Nephron progenitor cell (in vitro differentiated cells): ENCODE measurements at places on chromosomes 5 and 9.

- H3K4me1 ChIP-seq: no peaks in the 10 kb centered on the region
- no peaks in the 10 kb centered on the region for H3K27me3 ChIP-seq
Observed at GRCh38 chr5:12870872-12871539, 966.8 kb upstream of the CTNND2 start.

GRCh38 chr5:132460846-132461568, 29.6 kb downstream of the IRF1 start:
- H3K4me1 ChIP-seq: peaks cover 44% of the 10 kb centered on the region
- H3K4me3 ChIP-seq: no peak overlapping the region
- DNase-seq: no peak

- peaks cover 45% of the 10 kb centered on the region for H3K27me3 ChIP-seq
- peak overlapping the region; percentile 90 for H3K4me3 ChIP-seq
- no peaks in the 10 kb centered on the region for H3K36me3 ChIP-seq
- peaks cover 60% of the 10 kb centered on the region for H3K4me1 ChIP-seq
- peak; percentile 83 for DNase-seq
- H3K27ac ChIP-seq: no peak overlapping the region
Observed at GRCh38 chr5:154189819-154190594, 526 bp upstream of the GALNT10 start.

- peaks cover 63% of the 10 kb centered on the region for H3K4me1 ChIP-seq
- no peak overlapping the region for H3K4me3 ChIP-seq
- DNase-seq: no peak
- H3K27ac ChIP-seq: no peak overlapping the region
- peaks cover 49% of the 10 kb centered on the region for H3K36me3 ChIP-seq
Observed at GRCh38 chr5:157511651-157512644, 51.9 kb downstream of the NIPAL4 start.

DNA sequence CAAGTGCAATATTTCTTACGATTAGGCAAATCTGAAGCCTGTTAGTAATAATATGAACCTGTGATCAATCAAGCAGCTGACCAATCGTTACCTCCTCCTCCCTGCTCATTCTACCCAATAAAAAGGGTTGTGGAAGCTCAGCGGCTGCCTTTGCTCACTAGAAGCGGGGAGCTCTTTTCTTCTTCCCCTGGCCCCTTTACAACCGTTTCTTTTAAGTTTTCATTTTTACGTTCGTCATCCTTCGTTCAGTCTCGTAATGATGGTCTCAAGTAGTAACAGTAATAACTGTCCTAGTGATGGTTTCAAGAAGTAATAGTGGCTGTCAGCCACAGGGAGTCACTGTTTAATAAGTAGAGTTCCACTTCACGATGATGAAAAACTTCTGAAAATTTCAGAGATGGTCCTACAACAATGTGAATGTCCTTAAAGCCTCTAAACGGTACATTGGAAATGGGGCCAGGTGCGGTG, 6.2 kb downstream of the UGT3A2 start:
- H3K27me3 ChIP-seq: peaks cover 9% of the 10 kb centered on the region
- H3K4me1 ChIP-seq: peaks cover 4% of the 10 kb centered on the region
- H3K36me3 ChIP-seq: no peaks in the 10 kb centered on the region
- no peak for DNase-seq

GRCh38 chr5:43017428-43017815, 22.7 kb downstream of the ANXA2R start:
- H3K27me3 ChIP-seq: peaks cover 97% of the 10 kb centered on the region
- no peak for DNase-seq
- H3K27ac ChIP-seq: no peak overlapping the region
- peaks cover 38% of the 10 kb centered on the region for H3K4me1 ChIP-seq

- peak overlapping the region; percentile 68 for H3K27ac ChIP-seq
- peaks cover 48% of the 10 kb centered on the region for H3K27me3 ChIP-seq
- peaks cover 27% of the 10 kb centered on the region for H3K4me1 ChIP-seq
- peak overlapping the region; percentile 79 for H3K4me3 ChIP-seq
- peak; percentile 90 for DNase-seq
Observed at GRCh38 chr9:127742435-127743088, 7.5 kb upstream of the TOR2A start.

- H3K4me1 ChIP-seq: peaks cover 29% of the 10 kb centered on the region
- no peak overlapping the region for H3K4me3 ChIP-seq
- no peak overlapping the region for H3K27ac ChIP-seq
- no peak for DNase-seq
- no peaks in the 10 kb centered on the region for H3K36me3 ChIP-seq
Observed at GRCh38 chr5:34652914-34653313, 3.2 kb upstream of the RAI14 start.

DNA sequence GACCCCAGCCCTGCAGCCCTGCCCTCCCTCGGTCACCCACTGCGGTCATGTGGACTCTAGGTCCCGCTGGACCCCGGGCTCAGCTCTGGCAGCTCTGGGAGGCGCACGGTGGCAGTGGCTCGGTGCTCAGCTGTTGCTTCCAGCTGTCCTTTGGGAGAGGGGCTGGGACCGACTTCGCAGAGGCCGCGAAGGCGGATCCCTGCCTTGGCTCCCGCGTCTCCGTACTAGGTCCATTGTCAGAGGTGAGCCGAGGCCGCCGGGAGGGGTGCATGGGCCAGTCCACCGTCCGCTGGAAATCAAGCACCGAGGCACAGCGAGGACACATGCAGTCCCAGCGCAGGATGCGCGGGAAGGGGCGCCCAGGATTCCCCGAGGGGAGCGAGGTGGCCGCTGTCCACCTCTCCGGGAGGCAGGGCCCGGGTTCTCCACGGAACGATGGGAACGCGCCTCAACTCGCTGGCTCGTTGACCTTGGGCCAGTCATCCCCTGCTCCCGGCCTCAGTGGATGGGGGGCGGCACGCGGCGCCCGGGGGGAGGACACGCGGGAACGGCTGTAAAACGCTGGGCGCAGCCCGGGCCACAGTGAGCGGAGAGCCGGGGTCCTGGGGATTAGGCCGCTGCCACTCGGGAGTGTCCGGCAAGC, 732 bp downstream of the GBGT1 start:
- peak overlapping the region; percentile 64 for H3K4me3 ChIP-seq
- H3K4me1 ChIP-seq: peaks cover 29% of the 10 kb centered on the region
- H3K27me3 ChIP-seq: peaks cover 20% of the 10 kb centered on the region
- peaks cover 11% of the 10 kb centered on the region for H3K36me3 ChIP-seq
- no peak for DNase-seq

- H3K27ac ChIP-seq: no peak overlapping the region
- DNase-seq: no peak
- H3K27me3 ChIP-seq: peaks cover 20% of the 10 kb centered on the region
- no peak overlapping the region for H3K4me3 ChIP-seq
Observed at GRCh38 chr9:70427161-70427945, 12.9 kb upstream of the KLF9 start.

- no peak overlapping the region for H3K27ac ChIP-seq
- H3K36me3 ChIP-seq: no peaks in the 10 kb centered on the region
- peak; percentile 47 for DNase-seq
- peaks cover 53% of the 10 kb centered on the region for H3K4me1 ChIP-seq
- H3K4me3 ChIP-seq: peak overlapping the region; percentile 23
Observed at GRCh38 chr5:531101-531748, 7.0 kb upstream of the SLC9A3 start.

GRCh38 chr9:78806492-78807160, 509.7 kb downstream of the PSAT1 start:
- H3K27me3 ChIP-seq: peaks cover 3% of the 10 kb centered on the region
- H3K4me3 ChIP-seq: peak overlapping the region; percentile 8
- peaks cover 5% of the 10 kb centered on the region for H3K36me3 ChIP-seq
- peaks cover 37% of the 10 kb centered on the region for H3K4me1 ChIP-seq
- DNase-seq: peak; percentile 29
- H3K27ac ChIP-seq: peak overlapping the region; percentile 84

GRCh38 chr9:99335280-99335679, 113.2 kb downstream of the SEC61B start:
- H3K36me3 ChIP-seq: no peaks in the 10 kb centered on the region
- H3K27ac ChIP-seq: no peak overlapping the region
- no peaks in the 10 kb centered on the region for H3K4me1 ChIP-seq
- no peak for DNase-seq

GRCh38 chr5:161697001-161697400, 11.5 kb downstream of the GABRA6 start:
- no peak for DNase-seq
- H3K27me3 ChIP-seq: no peaks in the 10 kb centered on the region
- no peaks in the 10 kb centered on the region for H3K36me3 ChIP-seq
- no peaks in the 10 kb centered on the region for H3K4me1 ChIP-seq
- H3K27ac ChIP-seq: no peak overlapping the region
- H3K4me3 ChIP-seq: no peak overlapping the region

DNA sequence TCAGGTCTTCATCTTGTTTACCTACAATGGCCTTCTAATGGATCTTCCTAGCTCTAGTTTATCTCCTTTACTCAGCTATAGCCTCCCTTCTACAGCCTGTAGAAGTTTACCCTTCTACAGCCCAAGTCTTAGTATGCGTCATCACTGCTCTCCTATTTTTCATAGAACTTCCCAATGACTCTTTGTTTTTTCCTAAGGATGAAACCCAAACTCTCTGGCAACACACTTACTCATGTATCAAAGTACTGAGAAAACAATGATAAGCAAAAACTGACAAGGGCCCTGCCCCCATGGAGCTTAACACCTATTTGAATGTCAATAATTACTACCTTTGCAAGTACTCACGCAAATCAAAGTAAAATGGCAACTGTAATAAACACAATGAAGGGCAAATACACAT, 33.7 kb downstream of the LEAP2 start:
- H3K36me3 ChIP-seq: peaks cover 73% of the 10 kb centered on the region
- H3K27ac ChIP-seq: no peak overlapping the region
- no peak for DNase-seq

- peak overlapping the region; percentile 87 for H3K27ac ChIP-seq
- H3K27me3 ChIP-seq: no peaks in the 10 kb centered on the region
- H3K4me3 ChIP-seq: no peak overlapping the region
- DNase-seq: no peak
- H3K36me3 ChIP-seq: peaks cover 5% of the 10 kb centered on the region
Observed at GRCh38 chr5:35393901-35394300, 163.6 kb upstream of the PRLR start.

GRCh38 chr9:126734877-126735276, 70.0 kb upstream of the ZBTB43 start:
- no peaks in the 10 kb centered on the region for H3K36me3 ChIP-seq
- peaks cover 48% of the 10 kb centered on the region for H3K27me3 ChIP-seq
- no peak overlapping the region for H3K27ac ChIP-seq
- no peak overlapping the region for H3K4me3 ChIP-seq
- no peaks in the 10 kb centered on the region for H3K4me1 ChIP-seq
- no peak for DNase-seq

- H3K36me3 ChIP-seq: peaks cover 25% of the 10 kb centered on the region
- H3K4me3 ChIP-seq: no peak overlapping the region
- H3K4me1 ChIP-seq: peaks cover 11% of the 10 kb centered on the region
- DNase-seq: no peak
- no peaks in the 10 kb centered on the region for H3K27me3 ChIP-seq
Observed at GRCh38 chr5:177967221-177967887, 28.7 kb downstream of the PROP1 start.

DNA sequence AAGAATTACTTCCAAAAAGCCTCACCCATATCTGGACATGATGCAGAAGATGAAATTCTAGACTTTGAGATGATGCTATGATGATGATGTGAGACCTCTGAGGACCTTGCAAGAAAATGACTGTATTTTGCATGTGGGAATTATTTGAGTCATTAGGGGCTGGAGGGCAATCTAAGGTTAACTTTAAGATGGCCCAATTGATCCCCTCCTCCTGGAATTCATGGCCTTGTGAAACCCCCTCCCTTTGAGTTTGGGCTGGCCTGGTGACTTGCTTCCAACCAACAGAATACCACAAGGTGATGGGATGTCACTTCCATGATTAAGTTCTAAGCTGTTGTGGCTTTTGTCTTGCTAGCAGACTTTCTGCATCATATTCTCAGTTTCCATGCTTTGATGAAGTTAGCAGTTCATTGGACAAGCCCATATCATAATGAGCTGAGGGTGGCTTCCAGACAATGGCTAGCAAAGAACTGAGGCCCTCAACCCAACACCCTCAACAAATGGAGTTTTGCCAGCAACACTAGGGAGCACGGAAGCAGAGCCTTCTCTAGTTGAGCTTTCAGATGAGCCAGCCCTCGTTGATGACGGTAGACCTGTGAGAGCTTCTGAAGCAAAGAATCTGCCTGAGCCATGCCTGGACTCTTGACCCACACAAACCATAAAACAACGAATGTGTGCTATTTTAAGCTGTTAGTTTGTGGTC, 7.4 kb upstream of the AMACR start:
- H3K4me1 ChIP-seq: peaks cover 4% of the 10 kb centered on the region
- DNase-seq: no peak
- H3K36me3 ChIP-seq: peaks cover 52% of the 10 kb centered on the region
- no peak overlapping the region for H3K4me3 ChIP-seq
- peaks cover 3% of the 10 kb centered on the region for H3K27me3 ChIP-seq

GRCh38 chr5:20033881-20034280, 45.9 kb upstream of the CDH18 start:
- no peak for DNase-seq
- H3K36me3 ChIP-seq: no peaks in the 10 kb centered on the region
- no peaks in the 10 kb centered on the region for H3K4me1 ChIP-seq
- H3K27ac ChIP-seq: no peak overlapping the region
- no peak overlapping the region for H3K4me3 ChIP-seq
- H3K27me3 ChIP-seq: peaks cover 5% of the 10 kb centered on the region

- H3K4me3 ChIP-seq: no peak overlapping the region
- peaks cover 15% of the 10 kb centered on the region for H3K4me1 ChIP-seq
- peaks cover 3% of the 10 kb centered on the region for H3K27me3 ChIP-seq
- no peak for DNase-seq
- no peak overlapping the region for H3K27ac ChIP-seq
Observed at GRCh38 chr9:116792271-116792670, 105.2 kb downstream of the TRIM32 start.

DNA sequence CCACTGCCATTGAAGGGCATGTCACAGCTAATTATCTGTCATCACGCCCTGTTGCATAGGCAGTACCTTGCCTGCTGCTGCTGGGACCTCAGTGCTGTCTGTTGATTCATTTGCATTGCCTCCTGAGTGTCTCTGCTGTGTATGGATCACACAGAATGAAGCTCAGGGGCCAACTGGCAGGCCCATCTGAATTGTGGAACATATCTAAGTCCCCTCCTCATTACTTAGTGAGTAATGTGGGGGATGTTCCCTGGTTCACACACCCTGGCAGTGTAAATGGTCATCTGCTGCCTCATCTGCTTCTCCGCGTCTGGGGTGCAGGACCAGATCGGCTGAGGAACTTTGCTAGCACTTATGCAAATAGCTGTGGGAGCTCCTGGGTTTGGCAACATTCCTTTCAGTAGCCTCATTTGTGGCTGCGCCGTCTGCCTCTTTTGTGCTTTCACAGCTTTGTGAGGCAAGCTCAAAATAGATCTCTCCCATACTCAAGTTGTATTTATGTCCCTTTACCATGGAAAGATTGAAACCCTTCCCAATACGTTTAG, 25.4 kb downstream of the TYRP1 start:
- H3K36me3 ChIP-seq: no peaks in the 10 kb centered on the region
- DNase-seq: peak; percentile 29
- peaks cover 4% of the 10 kb centered on the region for H3K27me3 ChIP-seq

DNA sequence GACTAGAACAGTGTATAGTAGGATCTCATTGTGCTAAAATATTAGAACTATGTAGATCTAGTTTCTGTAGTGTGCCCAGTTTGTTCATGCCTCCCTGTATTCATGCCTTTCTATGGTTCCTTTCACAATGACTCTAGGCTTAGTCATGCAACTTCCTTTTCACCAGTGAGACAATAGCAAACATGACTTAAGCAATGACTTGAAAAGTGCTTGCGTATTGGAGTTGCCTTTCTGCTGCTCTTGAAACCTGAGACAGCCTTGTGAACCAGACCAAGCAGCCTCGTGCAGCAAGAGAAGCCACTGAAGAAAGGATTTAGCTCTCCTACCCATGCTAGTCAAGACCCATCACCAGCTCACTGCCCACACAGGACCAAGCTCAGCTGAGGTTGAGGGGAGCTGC, 294.5 kb upstream of the TAS2R1 start:
- H3K4me1 ChIP-seq: peaks cover 41% of the 10 kb centered on the region
- no peak overlapping the region for H3K4me3 ChIP-seq
- H3K27me3 ChIP-seq: no peaks in the 10 kb centered on the region
- H3K27ac ChIP-seq: no peak overlapping the region
